ENCODE measurements at places on chromosomes 6 and 20.

- no peak for DNase-seq
Measured at GRCh38 chr6:36929607-36930006, 24.9 kb upstream of the PI16 start.

- no peak for DNase-seq
Measured at GRCh38 chr20:2305946-2306345, 10.1 kb downstream of the TGM3 start.

- DNase-seq: no peak
Measured at GRCh38 chr20:14956538-14956937, 619.1 kb upstream of the FLRT3 start.

GRCh38 chr6:145018027-145018426 lies 717.3 kb downstream of the EPM2A start:
- no peak for DNase-seq

DNA sequence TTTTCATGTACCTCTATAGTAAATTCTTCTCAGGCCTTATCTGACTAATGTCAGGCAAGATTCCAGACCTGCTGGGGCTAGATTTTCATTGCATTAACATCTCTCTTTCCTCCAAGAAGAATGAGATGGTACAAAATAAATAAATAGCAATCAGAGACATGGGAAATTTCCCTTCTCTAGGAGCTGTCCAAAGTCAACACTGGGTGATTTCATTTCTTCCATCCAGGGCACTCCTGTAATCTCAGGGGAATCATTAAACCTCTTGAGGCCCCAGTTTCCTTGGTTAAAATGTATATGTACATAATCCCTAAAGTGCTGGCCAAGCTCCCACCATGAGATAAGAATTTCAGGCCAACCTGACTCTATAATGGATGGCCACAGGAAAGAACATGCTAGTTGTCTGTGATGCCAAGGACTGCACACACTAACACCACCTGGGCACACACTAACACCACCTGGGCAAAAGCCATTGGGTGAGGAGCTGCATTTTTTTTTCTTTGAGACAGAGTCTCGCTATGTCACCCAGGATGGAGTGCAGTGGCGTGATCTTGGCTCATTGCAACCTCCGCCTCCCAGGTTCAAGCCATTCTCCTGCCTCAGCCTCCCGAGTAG lies 912 bp downstream of the IL17F start:
- no peak for DNase-seq

DNA sequence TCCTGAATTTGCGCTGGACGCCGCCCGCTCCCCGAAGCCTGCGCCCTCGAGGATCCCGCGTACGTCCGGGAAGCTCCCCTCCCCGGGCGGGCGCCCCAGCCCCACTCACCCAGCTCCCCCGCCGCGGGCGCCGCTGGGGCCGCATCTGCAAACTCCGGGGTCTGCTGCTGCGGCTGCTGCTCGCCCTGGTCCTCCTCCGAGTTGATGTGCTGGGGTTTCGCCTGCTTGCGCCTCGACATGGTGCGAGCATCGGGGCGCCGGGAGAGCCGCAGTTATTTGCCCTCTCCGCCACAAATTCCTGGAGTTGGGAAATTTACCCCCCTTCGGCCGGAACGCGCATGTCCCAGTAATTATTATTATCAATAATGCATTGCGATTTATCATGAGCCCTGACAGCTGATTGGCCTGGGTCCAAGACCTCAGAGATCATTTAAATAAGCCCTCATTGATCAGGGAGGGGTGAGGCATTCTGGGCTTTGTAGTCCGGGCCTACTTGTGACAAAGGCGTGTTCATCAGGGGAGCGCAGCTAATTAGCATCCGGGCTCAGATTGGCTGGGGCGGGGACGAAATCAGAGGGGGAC lies at the start of gene SALL4:
Gene SALL4, minus strand, starts transcription at position 352 of the 582 bp plus-strand sequence. Its CDS starts 113 bp downstream, at position 239.
- no peak for DNase-seq

DNA sequence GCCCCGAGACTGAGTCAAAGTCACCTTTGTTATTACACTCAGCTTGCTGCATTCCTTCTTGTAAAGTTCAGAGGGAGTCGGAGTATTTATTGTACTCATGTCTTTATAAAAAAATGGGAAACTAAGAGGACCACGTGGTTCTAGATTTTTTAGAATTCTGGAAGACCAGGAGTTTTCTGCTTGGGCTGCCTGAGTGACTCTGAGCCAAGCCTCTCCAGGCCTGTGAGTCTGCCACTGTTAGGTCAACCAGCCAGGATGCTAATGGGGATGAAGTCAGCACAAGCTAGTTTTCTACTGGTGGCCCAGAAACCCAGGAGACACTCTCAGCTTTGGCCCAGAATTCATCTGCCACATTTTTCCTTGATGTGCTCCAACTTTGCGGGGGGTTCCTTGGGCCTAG lies 453.5 kb upstream of the SULF2 start:
- no peak for DNase-seq

DNA sequence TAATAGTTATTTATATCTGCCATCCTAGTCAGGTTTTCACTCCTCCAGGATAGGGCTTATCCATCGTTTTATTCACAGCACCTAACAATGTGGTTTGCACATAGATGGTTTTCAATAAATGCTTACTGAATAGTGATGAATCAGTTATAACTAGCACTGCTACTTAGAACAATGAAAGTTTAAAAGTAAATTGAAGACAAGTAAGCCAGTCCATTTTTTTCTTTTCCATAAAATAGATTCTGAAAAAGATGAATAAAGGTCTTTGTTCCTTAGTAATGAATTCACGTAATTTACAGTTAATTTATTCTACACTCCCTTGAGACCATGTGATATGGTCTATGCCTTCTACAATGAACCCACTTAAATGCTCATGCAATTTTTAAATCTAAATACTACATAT lies 212.5 kb downstream of the RNGTT start:
- DNase-seq: no peak
